ENCODE measurements at places on chromosomes 1 and 21.

DNA sequence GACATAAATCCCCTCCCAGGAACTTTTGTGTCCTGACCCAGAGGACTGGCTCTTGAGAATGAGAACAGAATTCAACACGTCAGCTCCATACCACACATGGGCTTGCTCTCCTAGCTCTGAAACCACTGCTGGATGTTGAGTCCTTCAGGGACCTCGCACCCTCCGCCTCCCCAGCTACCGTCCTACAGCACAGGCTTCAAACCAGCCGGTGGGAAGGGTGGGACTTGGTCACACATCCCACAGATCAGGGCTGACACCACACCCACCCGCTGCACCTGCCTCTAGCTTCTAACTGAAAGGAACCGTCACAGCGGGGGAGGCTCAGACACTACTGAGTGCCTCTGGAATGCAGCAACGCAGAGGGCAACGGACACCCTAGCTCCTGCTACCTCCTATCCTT lies 24.0 kb downstream of the MRAP start:
- DNase-seq = no peak

GRCh38 chr1:206831650-206832049 lies 33.8 kb upstream of the IL20 start:
- DNase-seq = no peak

DNA sequence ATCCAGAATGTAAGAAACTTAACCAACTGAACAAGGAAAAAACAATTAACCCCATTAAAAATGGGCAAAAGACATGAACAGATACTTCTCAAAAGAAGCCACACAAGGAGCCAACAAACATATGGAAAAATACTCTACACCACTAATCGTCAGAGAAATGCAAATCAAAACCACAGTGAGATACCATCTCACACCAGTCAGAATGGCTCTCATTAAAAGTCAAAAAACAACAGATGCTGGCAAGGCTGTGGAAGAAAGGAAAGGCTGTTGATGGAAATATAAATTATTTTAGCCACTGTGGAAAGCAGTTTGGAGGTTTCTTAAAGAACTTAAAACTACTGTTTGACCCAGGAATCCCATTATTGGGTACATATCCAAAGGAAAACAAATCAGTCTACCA lies 51.2 kb downstream of the RGS4 start:
- no peak for DNase-seq

GRCh38 chr1:98467586-98467985 lies 193.9 kb upstream of the SNX7 start:
- no peak for DNase-seq

DNA sequence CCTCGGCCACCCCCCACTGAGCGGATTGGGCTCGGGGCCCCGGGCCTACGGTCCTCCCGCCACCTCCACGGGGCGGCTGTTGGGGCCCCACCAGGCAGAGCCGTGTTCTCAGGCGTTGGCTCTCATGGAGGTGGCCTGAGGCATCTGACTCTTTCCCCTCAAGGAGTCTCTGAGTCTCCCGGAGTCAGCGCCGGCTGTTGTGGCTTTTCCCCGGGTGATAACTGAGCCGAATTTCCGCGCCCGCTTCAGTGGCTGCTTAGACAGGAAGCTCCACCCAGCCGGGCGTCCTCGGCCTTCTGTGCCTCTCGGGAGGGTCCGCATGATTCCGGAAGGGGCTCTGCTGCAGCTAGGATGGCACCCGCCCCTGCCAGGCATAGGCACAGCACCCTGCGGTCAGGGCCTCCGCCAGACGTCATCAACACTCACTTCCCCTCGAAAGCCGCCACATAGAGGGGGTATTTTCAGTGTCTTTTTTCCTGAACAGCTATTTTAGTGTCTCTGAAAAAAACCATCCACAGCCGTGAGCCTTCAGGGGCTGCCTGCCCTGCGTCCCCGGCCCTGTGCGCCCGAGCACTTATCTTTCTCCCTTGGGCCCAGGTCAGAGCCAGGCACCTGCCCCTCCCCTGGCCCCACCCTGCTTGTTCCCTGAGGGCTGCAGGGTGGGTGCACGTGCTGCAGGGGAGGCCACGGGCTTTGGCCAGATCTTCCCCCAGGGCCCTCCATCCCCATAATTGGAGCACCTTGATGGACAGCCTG lies 72.9 kb downstream of the SKI start:
- no peak for DNase-seq

GRCh38 chr1:8439015-8439702 lies 121.2 kb downstream of the SLC45A1 start:
- no peak for DNase-seq

GRCh38 chr1:204094856-204095634 lies 22.1 kb downstream of the SOX13 start:
- no peak for DNase-seq

DNA sequence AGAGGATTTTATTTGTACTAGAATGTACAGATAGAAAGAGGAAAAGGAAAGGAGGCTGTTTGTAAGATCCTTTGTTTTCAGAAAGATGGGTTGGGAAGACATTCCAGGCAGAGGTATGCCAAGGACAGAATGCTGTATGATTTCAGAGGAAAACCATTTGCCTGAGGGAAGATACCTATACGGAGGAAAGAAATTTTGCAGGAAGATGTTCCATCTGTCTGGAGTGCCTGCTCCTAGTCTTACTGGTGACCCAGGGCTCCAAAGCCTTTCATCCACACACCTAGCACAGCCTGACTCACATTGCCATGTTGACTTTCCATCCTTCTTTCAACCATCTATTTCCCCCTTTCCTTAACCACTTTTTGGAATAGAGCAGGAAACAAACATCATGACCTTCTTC lies 18.2 kb downstream of the SAMD13 start:
- DNase-seq = no peak

GRCh38 chr21:29265690-29266479 lies 32.8 kb upstream of the BACH1 start:
- DNase-seq = no peak

DNA sequence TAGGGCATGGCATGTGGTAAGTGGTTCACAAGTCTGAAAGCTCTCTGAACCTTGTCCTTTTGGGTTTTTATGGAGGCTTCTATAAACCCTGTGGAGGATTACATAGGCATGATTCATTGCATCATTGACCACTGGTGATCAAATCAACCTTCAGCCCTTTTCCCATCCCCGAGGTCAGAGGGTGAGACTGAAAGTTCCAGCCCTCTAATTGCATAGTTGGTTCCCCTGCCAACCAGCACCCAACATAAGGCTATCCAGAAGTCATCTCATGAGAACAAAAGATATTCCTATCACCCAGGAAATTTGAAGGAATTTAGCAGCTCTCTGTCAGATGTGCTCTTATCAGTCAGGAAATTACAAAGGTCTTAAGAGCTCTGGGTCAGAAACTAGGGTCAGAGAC lies 89.5 kb upstream of the ARTN start:
- no peak for DNase-seq

GRCh38 chr1:64043976-64044375 lies 159.4 kb upstream of the UBE2U start:
- no peak for DNase-seq

- no peak for DNase-seq
These were observed 42.9 kb downstream of the FMN2 start for GRCh38 chr1:240134596-240134995.

- DNase-seq = no peak
These were observed 33.3 kb downstream of the EXTL2 start for GRCh38 chr1:100861379-100861778.

DNA sequence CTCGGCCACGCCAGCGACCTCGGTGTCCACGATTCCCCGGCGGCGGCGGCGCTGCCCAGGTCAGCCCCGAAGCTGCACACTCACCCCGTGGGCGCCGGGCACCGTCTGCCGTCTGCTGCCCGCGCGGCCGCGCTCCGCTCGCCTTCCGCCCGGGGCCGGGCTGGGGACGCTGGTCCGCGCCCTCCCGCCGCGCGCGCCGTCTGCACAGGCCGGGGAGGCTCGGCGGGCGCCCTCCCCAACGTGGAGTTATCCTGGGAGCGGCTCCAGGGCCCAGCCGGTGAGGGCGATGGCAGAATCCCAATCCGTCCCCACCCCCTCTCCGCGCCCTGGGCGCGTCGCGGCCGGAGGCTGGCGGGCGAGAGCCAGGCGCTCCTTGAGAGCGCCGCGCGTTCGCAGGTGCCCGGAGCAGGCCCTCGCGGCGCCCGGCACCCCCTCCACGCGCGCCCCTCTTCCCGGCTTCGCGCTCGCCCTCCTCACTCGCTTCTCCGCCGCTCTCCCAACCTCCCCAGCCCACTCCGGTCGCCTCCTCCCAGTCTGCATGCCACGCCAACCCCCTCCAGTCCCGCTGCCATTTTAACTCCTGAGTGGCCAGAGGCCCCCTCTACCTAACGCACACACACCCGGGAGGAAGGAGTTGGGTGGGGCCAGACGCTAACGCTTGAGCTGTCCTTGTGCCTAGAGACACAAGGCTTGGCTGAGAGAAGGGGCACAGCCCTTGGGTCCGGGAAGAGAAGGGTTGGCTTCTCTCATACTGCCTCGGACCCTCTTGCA lies at the start of gene LRRN2:
TSS of gene LRRN2 (minus strand) at position 503 of the 771 bp plus-strand sequence. CDS start 65,746 bp downstream, outside the sequence.
- peak; percentile 47 for DNase-seq

- no peak for DNase-seq
These were observed 67.5 kb downstream of the DNTTIP2 start for GRCh38 chr1:93811326-93812065.

GRCh38 chr1:110615548-110616130 lies 9.5 kb upstream of the KCNA2 start:
- DNase-seq = peak; percentile 50

DNA sequence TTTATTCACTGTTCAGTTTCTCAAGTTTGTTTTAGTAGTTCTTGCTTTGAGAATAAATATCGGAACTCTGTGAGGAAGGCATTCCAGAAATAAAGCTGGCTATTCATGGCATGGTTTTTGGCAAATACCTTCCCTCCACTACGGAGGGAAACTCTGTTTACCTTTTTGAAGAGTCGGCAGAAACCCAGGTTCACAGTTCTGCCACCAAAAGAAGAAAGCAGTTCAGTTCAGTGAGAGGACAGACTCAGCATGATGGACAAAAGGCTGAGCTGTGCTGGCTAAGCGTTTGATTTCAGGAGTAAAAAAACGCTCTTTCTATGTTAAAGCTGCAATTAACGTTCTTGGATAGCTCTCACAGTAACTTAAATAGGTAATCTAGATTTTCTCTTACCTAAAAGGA lies 42.4 kb downstream of the CNN3 start:
- DNase-seq = no peak

DNA sequence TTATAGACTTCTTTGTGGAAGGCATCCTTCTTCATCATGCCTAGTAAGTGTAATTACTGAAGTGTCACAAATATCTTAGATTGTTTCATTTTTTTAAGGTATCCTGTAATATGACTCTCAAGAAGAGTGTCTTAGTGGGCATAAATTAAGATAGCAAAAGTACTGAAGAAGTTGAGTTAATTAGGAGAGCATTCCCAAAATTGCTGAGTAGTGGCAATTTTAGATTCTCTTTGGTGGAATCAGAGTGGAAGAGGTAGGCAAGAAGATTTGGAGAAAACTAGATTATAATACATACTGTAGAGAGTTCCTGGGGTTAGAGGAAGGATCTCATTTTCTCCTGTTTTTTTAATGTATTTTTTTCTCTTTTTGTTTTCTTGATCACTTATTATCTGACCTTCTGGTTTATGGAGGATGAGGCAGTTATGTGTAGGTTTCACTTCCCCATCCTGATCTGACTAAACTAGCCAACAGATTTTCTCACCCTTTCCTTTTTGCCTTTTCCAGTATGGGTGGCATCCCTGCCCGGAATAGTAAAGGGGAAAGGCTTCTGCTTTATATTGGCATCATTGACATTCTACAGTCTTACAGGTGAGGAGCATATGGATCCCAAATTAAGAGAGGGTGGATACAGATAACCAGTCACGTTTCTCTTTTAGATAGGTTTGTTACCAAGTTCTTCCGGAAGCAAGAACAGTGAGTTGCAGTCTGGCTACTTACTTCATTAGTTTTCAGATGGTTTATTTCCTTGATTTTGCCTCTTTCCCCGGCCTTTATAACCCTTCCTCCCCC lies 16.7 kb upstream of the PSMD4 start:
- DNase-seq = no peak

Measured in HTR-8/SVneo (cell line).